NCI-H460 (cell line): ENCODE measurements at places on chromosomes 12 and 14. TPM values are rescaled to one million over a fixed set of nuclear protein-coding genes. Genes with fewer than 3 reads are reported as not detected.

DNA sequence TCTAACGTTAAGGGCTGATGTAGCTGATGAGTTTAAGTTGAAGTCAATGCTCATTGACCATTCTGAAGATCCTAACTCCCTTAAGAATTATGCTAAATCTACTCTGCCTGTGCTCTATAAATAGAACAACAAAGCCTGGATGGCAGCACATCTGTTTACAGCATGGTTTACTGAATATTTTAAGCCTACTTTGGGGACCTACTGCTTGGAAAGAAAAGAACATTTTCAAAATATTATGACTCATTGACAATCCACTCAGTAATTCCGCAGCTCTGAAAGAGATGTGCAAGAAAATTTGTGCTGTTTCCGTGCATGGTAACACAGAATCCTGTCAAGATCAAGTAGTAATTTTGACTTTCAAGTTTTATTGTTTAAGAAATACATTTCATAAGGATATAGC is 35.0 kb upstream of the NAV3 start:
- DNase-seq, result no peak

DNA sequence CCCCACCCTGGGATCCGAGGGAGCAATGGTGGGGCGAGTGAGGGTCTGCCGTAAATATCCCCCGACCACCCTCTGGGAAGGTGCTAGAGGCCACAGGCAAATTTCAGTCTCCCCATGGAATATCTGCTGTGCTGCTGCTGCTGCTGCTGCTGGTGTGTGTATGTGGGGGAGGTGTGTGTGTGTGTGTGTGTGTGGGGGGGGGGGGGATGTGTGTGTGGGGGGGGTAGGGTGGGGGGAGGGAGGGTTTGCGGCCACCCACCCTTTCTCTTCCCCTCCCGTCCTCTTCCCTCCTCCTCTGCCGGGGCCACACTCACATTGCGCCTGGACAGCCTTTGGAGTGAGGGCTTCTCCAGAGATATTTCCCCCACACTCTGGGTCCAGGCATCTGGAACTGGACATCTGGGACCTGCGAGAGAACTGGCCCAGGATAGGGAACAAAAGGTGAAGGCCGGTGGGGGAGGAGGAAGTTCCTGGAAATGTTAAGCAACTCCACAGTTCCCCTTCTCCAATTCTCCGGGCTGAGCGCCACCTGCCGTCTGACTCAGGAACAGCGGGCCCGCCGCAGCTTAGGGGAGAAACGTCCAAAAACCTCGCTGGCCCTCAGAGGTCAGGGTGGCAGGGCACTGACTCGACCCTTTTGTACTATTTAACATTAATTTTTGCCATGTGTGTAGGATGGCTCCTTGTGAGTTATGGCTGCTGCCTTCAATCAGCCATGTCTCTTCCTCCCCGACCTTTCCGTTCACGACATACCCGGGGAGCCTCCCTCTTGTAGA is at the start of gene C1RL:
C1RL (minus strand) TSS at position 419 of the 776 bp plus-strand sequence; CDS start at position 385, 34 bp downstream.
- DNase-seq, result peak; percentile 71

GRCh38 chr14:69303086-69303485 is 43.1 kb downstream of the GALNT16 start:
- DNase-seq, result no peak

GRCh38 chr12:8698879-8699278 is 1.1 kb downstream of the RIMKLB start:
- no peak for DNase-seq

DNA sequence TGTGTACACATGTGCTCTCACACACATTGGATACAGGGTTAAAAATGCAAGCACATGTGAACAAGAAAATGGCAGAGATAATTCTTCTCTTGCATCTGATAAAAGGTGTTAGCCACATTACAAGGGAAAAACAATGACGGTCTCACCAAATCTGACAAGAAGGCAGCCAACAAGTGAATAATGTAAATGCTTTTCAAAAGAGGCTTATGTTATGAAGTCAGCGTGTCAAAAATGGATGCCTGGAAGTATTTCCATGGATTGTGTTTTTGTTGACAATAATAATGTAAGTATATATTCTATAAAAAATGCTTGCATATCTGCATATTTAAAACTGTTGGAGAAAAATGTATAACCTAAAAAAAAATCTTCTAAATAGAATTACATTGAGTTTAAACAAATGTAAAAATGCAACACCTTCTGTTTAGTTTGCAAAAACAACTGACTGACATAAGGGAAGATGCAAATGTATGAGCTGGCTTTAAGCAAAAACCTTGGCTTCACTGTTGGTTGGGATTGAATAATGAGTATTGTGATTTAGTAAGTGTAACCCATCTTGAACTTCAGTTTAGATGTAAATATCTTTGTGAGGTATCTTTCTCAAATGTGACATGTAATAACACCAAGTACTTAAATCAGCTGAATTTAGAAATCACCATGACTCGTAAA is 424.9 kb downstream of the PDZRN4 start:
- no peak for DNase-seq

GRCh38 chr14:67331368-67332125 is 28.1 kb downstream of the ATP6V1D start:
- DNase-seq, result no peak

- DNase-seq, result no peak
Observed at GRCh38 chr14:99147366-99147740, 124.6 kb downstream of the BCL11B start.

- DNase-seq, result no peak
Observed at GRCh38 chr14:67464377-67464776, 24.1 kb downstream of the TMEM229B start.

DNA sequence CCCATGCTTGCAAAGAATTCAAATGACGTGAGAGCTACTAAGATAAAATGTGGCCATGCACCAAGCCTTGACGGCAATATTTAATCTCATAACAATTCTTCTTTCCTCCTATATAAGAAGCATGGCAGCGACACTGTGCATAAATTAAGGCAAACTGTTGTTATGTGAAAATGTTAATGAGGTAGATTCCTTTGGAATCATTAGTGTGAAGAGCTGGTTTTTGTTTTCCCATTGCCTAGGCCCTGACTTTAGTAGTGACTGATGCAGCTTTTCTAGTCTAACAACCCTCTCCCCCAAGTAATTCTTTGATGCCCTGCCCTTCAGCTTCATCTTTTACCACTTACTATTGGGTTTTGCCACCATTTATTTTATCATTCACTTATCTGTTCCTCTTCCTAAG is 10.6 kb upstream of the PSEN1 start:
- no peak for DNase-seq

- DNase-seq, result peak; percentile 82
Observed at GRCh38 chr14:32201193-32201815, 541 bp upstream of the RNU6-7 start.

DNA sequence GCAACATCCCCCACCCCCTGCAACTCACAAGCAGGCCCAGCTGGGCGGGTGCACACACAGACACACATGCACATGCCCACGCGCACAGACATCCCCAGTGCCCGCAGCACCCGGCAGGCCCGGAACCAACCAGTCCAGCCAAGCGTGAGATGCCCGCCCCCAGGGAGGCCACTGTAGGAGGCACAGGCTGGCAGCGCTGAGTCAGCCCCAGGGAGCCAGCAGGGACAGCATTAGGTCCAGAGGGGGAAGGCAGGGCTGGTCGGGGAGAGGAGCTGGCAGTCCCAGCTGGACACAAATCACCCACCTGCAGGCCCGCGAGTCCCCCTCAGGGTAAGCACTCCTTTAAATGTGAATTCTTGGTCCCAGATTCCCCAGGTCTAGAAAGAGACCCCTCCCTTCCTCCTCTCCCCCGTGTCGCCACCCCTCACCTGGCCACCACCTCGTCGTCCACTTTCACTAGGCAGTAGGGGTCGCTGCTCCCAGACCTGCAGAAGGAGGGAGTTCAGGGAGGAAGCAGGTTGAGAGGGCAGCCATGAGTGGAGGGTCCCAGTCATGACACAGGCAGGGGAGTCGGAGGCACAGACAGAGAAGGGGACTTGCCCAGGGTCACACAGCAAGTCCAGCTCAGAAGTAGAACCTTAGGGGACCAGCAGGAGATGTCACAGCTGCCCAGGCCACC is 5.0 kb downstream of the RASAL1 start:
- no peak for DNase-seq

BEGAIN gene
- 37.8 and 40.0 TPM in 2 replicates for total RNA-seq

WIF1 gene
- not detected in 2 replicates for total RNA-seq

NYNRIN gene
- 0.12 and 0.17 TPM in 2 replicates for total RNA-seq

VWF gene
- 0.02 and 0.06 TPM in 2 replicates for total RNA-seq

LRRC9 gene
- total RNA-seq, result 0.20 and 0.87 TPM in 2 replicates
